GM04503 (cell line): ENCODE measurements at places on chromosomes 3 and 15.

DNA sequence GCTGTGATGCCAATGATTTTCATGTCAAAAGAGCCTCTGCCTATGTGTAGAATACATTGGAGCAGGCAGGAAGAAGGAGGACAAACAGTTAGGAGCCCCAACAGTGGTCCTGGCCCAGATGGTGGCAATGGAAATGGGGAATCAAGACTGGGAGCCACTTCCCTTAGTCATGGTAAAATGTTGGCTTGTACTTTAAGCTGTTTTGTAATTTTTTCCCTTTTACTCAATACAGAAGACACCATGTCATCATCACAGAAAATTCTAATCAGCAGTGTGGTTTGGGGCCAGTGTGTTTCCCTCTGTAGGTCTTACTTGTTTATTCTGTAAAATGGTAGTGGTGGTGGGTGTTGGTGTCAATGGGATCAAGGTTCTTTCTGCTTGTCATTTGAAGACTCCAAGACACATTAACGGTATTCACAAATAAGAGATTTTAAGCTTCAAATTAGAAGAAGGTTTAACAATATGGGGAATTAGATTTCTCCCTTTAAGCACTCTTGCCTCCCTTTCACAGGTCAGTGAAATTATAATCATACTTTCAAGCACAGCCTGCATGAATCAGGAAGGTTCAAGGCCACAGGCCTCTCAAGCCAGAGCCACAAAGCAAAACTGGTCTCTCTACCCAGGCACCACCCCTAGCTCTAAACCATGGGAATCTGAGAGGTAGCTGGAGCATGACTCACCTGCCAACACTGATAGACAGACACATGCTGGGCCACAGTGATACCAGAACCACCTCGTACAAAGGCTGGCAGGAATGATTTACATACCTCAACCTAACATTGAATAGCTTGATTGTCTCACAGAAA lies 24.9 kb downstream of the SIAH2 start:
- no peak for DNase-seq

DNA sequence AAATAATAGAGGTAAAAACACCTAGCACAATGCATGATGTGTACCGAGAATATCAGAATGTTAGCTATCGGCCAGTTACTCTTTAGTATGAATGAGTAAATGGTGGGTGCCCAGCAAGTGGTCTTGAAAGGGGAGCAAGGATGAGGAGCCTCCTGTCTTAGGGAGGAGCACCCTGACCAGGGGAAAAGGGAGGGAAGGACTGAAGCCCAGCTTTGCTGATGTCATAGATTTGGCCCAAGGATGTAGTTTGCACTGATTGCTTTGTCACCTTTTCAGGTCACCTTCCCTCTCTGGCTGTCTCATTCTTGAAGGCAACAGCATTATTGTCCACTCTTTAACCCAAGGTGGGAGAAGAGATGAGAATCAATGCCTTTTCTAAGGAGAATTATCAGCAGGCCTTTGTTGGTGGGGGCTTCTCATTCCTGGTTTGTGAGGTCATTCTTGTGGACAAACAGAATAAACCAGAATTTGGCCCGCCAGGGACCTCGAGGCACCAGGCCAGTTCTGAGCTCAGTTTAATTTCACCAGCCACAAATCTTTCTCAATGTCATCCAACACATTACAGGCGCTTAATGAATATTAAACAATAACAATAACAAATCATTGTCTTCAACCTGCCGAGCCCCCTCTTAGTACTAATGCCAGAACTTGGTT lies 231.3 kb downstream of the VPS13C start:
- no peak for DNase-seq

DNA sequence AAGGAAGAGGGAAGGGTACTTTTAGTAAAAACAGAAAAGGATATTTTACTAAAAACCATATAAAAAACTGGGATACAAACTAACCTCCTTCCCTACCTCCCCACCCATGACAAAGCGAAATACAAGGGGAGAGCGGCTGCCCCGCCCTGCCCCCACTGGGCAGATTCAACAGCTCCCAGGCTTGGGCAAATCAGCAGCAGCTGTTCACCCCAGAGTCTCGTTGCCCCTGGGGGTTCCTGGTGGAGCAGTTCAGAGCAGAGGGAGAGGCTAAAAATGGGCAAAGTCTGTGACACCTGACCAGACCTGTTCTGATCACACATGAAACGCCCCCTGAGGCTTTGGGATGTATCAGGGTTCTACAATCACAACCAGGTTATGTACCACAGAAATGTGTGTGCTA lies 2.5 kb upstream of the ETFA start:
- DNase-seq, result no peak

GRCh38 chr15:88497109-88497765 lies 29.7 kb downstream of the MRPS11 start:
- no peak for DNase-seq

GRCh38 chr3:17579289-17580031 lies 163.0 kb downstream of the TBC1D5 start:
- DNase-seq, result no peak

GRCh38 chr15:38226608-38227266 lies 25.9 kb upstream of the SPRED1 start:
- DNase-seq, result peak; percentile 47

- no peak for DNase-seq
Observed at GRCh38 chr15:26083457-26083856, 220.3 kb upstream of the ATP10A start.

- DNase-seq, result no peak
Observed at GRCh38 chr15:39785139-39785538, 2.5 kb upstream of the FSIP1 start.

DNA sequence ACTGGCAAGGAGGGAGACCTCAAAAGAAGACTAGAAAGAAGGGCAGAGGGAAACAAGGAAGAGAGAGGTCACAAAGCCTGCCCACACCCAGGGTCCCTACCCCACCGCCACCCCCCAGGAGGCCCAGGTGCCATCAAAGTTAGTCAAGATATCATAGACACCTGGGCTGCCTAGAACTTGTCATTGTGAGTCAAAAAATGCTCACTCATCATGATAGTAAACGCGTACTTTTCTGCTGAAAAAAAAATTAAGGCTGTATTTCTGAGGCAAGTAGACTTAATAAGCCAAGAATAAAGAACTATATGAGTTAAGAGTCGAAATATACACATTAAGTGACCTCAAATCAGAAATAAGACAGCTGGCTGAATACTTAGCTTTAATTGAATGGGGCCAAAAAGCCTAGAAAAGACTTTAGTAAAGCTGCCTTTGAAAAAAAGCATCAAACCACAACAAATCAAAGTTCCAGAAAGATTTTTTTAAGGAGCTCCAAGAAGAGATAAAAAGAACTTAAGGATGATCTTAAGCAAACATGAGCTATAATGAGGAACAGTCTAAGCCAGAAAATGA lies 415.5 kb upstream of the PPP2R3A start:
- no peak for DNase-seq

- no peak for DNase-seq
Observed at GRCh38 chr3:177464392-177465256, 267.3 kb upstream of the TBL1XR1 start.

DNA sequence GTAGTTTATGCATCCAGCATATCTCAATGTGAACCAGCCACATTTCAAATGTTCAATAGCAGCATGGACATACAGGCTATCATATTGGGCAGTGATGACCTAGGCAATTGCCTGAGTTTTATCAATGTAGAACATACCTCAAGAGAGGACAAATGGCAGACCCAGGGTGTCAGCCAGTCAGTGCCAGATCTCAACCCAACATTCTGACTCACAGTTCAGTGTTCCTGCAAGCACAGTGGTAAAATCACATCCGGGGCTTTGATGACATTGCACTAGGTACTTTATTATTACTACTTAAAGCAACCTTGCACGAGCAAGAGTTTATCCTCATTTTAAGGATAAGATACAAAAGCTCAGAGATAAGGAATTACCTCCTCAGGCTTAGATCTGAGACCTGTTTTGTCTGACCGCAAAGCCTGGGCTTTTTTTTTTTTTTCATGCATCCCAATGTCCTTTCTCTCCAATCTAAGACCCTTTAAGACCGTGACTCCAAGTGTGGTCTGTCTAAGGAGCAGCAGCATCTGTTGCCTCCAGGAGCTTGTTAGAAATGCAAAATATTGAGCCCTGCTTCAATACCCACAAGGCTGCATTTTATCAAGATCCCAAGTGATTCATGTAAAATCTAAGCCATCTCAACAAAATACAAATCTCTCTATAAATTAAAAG lies 60.1 kb downstream of the SLC12A1 start:
- DNase-seq, result no peak

GRCh38 chr15:43749690-43750345 lies 3.6 kb downstream of the PDIA3 start:
- no peak for DNase-seq

GRCh38 chr3:15287565-15288330 lies 44.6 kb downstream of the SH3BP5 start:
- DNase-seq, result peak; percentile 67

DNA sequence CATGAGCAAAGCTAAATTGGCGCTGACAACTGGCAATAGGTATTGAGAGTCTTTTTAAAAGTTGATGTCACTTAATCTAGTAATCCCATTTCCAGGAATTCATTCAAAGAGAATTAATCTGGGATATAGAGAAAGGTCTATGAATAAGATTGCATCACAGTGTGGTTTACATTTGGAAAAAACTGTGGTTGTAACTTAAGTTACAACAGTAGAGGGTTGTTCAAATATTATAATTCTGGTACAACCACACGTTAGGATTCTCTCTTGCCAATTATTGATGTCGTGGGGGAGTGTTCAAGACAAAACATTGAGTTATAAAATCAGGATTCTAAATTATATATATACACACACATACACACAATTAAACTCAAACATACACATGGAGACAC lies 79.8 kb downstream of the LIPC start:
- no peak for DNase-seq

GRCh38 chr3:21738935-21739702 lies 11.9 kb downstream of the ZNF385D start:
- no peak for DNase-seq

DNA sequence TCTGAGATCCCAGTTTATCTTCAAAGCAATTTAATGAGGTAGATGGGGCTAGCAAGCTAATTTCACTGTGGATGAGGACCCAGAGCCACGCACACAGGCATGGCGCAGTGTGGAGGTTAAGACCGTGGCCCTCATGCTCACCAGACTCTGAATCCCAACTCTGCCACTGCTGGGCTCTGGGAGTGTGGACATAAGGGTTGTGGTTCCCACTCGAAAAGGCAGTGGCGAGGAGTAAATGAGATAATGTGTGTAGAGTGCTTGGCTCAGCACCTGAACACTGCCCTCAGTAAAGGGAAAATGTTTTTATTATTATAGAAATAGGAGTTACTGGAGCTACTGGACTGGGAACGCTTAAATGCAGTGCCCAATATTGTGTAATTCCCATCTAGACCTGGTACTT lies 243.5 kb upstream of the TPM1 start:
- DNase-seq, result no peak

DNA sequence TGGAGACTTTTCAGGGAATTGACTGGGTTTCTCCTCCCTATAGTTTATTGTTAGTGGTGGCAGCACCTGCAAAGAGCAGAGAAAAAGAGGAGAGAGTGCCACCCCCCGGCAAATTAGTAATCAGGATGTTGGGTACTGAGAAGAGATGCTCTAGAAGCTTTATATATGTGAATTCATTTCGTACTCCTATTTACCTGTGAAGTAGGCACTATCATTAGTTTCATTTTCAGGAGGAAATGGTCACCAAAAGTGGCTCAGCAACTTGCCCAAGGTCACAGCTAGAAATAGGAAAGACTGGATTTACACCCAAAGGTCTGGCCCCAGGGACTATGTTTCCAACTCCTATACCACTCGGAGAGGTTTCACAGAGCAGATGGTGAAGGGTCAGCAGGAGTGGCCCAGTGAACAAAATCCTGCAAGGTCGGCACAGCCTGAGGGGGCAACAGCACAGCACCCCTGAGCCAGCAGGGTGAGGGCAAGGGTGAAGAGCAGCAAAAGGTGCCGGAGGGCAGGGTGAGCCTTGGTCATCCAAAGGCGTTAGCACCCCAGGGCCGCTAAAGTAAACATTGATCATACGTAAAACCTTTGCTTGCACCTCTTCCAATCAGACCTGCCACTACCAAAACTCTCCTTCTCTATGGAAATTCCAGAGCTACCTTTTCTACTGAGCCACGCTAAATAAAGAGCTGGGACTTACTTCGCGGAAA lies 23.6 kb downstream of the VGLL4 start:
- DNase-seq, result no peak

- DNase-seq, result no peak
Observed at GRCh38 chr3:155963570-155963969, 93.1 kb downstream of the GMPS start.

DNA sequence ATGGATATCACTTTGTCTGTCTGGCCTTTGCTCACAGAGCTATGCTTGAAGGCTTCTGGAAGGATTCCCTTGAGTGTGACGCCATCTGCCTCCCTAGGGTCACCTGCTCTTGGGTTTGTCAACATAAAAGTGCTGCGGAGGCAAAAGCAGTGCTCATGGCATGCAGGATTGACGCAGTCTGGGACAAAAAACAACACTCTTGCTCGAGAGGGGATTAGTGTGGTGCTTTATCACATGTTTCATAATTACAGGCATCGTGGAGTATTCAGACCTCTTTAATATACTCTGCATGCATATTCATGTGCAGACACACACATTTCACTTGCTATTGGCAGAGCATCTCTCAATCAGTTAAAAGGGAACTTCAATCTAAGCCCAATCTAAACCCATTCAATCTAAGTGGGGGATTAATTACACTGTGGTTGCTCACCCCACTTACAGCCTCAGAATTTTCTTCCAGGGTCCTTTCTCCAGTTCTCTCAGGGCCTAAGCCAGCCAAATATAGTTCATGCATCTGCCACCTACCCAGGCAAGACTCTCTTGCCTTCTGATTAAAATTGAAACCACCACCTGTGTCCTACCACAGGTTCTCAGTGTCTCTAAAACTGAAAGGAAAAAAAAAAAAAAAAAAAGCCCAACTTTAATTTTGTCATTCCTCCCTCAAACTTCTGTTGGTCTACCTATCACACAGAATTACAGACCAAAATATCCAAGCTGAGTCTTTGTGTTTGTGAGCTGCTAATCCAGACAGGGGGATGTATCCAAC lies 75.6 kb downstream of the BFSP2 start:
- DNase-seq, result no peak

DNA sequence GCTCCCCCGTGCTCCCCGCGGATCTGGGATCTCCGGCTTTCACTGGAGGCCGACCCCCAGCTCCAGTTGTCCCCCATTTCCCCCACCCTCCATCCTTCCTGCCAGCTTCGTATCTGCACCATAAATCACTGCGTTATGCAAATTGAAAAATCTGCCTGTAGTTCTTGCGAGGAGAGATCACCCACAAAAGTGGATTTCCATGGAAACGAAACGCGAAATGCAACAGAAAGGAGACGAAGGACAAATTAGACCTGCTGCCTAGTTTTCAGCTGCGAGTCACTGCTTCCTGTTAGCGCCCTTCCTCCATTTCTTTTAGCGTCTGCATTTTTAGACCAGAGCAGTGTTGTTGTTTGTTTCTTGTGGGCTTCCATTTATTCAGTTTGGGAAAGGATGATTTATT lies 127.1 kb upstream of the ATP10A start:
- no peak for DNase-seq

GRCh38 chr3:73046195-73046594 lies 15.3 kb upstream of the EBLN2 start:
- DNase-seq, result no peak

DNA sequence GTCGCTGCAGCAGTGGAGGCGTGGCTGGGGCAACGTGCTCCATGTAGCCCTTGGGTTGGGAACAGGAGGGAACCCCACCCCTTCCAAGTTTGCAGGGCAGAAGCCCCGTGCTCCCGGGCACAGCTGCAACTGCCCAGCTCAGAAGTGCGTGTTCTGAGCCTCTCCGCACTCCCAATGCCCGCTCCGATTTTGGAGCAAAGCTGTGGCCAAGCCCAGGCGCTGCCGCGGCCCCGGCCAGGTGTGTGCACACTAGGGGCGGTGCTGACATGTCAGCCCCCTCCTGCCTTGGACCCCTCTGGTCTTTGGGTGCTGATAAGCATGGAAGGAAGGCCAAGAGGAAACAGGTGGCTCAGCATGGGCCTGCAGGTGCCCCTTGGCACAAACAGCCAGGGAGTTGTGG lies 87.6 kb upstream of the TTBK2 start:
- no peak for DNase-seq
